Right atrium auricular region (tissue), 2 donors: ENCODE measurements at places on chromosomes 1 and 21.
A peak's percentile ranks its signal among the peaks of the same experiment; 100 is the strongest.

- DNase-seq: no peak
Measured at GRCh38 chr1:143611159-143611558, 360.6 kb downstream of the FAM72C start.

- DNase-seq: no peak
Measured at GRCh38 chr1:150981805-150982712, at the start of gene ANXA9. ANXA9 (plus strand) TSS chr1:150982292; CDS start chr1:150983106, 814 bp downstream.

DNA sequence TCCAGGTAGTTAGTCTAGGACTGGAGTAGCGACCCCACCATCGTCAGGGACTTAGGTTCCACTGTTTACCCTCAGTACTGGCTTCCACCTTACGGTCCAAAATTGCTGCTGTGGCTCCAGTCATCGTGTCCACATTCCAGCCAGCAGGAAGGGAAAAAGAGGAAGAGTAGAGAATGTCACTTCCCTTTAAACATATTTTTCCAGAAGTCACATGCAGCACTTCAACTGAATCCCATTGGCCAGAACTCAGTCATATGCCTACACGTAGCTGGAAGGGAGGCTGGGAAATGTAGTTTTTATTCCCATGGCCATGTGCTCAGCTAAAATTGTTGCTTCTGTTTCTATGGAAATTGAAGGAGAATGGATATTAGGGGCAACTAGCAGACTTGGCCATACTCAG lies 84.1 kb upstream of the SELENON start:
- DNase-seq: no peak

DNA sequence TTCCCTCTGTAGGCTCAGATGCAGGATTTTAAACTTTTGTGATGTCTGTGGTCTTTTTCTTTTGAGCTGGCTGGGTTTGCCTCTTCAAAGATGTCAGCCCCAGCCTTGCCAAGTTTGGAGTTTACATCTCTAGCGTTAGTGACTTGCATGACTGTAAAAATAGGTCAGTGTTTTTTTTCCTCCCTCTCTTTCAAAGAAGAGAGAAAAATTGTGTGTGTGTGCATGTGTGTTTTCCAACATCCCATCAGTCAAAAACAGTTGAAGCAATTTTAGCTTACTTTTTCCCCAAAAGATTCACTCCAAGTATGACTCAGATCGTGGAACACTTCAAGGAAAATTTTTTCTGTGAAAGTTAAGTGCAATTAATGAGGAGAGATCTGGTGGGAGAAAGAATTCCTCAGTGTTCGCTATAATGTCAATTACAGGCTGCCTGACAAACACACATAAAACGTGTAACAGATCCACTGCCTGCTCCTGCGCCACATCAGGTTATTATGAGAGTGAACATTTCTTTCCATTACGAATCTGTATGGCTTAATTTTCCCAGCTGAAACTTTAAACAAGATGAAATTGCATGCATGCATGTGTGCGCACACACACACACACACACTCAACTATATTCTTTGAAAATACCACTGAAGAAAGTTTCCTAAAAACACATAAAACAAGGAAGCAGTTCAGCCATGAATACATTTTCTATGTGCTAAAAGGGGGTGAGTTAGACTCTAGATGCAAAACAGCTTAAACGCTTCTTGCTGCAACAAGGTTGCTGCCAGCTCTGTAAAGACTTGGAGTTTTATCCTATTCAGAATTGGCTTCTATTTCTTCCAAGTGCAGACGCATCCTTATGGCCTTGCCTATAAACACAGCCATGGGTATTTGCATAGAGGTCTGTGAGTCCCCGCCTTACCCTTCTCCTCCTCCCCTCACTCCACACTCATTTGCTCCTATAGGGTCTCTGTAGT lies 55.5 kb downstream of the TLR5 start:
- no peak for DNase-seq

DNA sequence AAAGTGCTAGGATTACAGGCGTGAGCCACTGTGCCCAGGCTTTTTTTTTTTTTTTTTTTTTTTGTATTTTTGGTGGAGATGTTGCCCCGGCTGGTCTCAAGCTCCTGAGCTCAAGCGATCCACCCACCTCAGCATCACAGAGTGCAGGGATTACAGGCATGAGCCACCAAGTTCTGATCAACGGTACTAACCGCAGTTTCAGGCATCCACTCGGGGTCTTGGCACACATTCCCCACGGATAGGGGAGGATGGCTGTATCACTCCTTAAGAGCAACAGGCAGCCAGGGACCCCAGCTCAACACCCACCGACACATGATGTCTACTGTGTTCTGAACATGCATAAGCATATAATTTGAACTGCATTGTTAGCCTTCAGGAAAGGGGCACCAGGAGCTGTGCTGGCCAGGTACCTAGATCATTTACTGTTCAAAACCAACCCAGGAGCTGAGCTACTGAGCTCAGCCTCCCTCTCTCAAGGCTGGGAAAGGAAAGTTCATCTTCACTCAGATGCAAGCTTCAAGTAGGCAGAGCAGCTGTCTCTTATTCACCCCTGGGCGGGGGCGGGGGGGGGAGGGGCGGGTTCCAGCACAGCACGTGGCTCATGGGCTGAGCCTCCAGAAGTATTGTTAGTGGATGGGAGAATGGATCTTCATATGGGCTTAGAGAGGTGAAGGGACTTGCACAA lies 24.7 kb downstream of the CAPZB start:
- DNase-seq: no peak

- DNase-seq: no peak
Measured at GRCh38 chr1:150383631-150384324, 19.8 kb downstream of the RPRD2 start.

DNA sequence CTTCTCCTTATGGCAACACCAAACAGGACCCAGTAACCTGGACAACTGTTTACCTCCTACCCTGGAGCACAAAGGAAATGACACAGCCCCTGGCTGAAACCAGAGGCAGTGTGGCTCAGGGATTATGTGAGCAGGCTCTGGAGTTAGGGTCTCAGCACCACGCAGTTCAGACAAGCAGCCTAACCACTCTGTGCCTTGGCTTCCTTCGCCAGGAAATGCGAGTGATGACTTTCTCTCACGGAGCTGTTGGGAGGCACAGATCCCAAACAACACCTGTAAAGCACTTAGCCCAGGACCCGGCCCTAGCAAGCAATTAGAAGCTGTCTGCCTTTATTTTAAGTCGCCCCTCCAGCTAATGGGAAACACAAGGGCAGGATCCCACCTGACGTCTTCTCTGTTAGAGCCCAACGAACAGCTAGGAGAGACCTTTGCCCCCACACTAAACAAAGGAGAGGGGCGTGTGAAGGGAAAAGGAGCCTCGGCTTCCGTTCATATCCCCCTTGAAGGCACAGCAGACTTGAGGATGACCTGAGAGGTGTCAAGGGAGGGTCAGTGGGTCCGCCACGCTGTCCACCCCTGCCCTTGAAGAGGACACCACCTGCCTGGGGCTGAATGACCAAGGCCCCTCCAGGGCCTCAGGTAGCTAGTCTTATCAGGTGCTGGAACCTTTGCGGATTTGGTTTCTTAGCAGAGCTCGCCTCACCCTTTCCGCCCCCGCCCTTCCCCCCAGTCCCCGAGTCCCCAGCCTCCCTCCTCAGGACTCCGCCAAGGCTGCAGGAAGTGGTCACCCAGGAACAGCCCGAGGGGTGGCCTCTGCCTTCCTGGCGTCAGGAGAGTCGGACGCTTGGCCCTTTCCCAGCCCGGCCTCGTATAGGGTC lies 860 bp downstream of the TMEM63A start:
- DNase-seq: no peak

DNA sequence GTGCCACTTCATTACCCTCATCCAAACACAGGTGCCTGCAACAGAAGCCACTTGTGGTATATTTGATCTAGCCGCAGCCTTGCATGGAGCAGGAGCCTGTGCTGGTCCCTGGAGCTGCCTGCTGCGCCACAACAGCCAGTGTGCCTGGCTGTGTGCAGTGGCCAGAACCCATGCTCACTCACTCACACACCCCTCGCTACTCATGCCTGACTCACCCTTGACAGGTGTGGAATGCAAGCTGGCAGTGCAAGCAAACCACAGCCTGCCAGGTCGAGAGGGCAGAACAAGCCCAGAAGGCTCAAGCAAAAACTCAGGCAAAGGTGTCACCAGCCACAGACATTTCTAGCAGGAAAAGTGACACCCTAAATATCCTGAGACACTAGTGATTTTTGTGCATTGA lies 1510.9 kb downstream of the KCNT2 start:
- no peak for DNase-seq

GRCh38 chr21:38741950-38742256 lies 63.8 kb upstream of the ETS2 start:
- DNase-seq: no peak

- DNase-seq: peak; percentile 76
Measured at GRCh38 chr1:26363549-26364448, 8.8 kb downstream of the ZNF683 start.

- DNase-seq: no peak
Measured at GRCh38 chr1:203328714-203329122, 22.2 kb downstream of the FMOD start.

GRCh38 chr1:78833491-78833890 lies 173.0 kb downstream of the ADGRL4 start:
- DNase-seq: no peak

GRCh38 chr1:223682502-223682901 lies 17.0 kb upstream of the CAPN8 start:
- no peak for DNase-seq

DNA sequence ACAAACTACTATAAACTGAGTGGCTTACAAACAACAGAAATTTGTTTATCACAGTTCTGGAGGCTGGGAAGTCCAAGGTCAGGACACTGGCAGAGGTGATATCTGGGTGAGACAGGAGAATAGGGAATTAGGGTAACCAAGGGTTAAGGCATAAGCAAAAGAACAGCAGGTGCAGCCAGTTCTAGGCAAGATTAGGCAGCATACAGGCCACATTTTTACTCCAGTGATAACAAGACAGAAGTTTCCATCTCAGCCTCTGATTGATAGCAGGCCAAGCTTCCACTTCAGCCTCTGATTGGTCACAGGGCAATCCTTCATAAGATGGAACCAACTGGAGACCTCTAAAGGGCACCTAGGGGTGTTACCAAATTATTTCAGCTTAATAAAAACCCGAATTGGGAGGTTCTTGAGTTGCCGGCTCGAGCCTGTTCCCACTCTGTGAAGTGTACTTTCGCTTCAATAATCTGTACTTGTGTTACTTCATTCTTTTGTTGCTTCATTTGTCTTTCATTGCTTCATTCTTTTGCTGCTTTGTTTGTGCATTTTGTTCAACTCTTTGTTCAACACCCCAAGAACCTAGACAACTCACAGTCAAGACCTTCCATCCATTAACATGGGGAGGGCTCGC lies 185.6 kb downstream of the TOMM20 start:
- DNase-seq: no peak

- no peak for DNase-seq
Measured at GRCh38 chr21:43305811-43306311, 121.1 kb downstream of the SIK1 start.

DNA sequence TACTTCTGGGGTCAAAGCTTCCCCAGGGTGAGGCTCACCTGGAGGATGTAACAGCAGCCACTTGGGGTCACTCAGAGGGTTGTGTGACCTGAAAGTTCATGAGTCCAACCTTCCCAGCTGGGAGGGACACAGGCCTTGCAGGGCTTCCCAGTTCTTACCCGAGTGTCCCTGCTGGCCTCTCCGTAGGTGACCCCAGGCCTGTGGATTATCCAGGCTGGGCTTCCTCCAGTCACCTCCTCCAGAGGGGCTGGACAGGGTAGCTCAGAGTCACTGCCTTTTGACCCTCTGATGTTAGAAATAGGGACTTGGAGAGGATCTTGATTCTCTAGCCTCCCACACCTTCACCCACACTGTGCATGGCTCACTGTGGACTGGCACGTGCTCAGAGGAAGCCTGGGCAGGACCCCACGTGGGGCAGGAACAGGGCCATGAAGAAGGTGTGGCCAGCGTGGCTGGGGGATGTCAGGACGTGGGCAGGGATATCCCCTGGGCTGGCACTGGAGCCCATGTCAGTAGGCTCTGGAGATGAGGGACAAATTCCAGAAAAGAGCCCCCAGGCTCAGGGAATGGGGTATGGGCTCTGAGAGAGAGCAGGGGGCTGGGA lies 131.8 kb downstream of the ACTL8 start:
- DNase-seq: no peak

DNA sequence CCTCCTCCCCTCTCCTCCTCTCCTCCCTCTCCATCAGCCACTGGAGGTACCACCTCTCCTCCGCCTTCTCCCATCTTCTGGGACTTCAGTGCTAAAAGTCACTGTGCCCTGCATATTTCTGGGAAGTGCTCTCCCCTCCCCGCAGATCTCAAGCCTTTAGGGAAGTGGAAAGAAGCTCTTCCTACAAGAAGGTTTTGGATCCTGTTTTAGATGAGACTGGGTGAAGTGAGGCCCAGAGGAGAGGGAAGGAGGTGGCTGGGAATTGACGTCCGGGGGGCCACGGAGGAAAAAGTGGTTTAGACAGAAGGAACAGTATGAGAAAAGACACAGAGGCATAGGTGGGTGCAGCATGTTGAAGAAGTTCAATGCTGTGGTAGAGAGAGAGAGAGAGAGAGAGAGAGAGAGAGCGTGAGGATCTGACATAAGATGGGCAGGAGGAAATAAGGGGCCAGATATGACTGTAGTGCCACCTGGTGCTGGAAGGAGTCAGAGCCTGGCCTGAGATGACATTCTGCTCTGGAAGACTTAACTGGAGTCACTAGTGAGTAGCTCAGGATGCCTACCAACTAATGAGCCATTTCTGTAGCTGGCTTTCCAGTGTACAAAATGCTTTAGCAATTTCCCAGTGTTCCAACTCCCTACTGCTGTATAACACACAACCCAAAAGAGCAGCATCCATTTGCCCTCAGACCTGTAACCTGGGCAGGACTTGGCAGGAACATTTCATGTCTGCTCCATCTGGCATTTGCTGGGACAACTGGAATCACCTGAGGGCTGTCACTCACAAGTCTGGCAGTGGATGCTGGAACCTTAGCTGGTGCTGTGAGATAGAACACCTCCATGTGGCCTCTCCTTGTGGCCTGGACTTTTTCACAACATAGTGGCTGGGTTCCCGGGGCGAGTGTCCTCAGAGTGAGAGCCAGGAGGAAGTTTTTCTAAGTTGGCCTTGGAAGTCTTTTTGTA lies 16.6 kb upstream of the ZSCAN20 start:
- DNase-seq: peak; percentile 65
